ENCODE measurements at places on chromosomes 4 and X.

DNA sequence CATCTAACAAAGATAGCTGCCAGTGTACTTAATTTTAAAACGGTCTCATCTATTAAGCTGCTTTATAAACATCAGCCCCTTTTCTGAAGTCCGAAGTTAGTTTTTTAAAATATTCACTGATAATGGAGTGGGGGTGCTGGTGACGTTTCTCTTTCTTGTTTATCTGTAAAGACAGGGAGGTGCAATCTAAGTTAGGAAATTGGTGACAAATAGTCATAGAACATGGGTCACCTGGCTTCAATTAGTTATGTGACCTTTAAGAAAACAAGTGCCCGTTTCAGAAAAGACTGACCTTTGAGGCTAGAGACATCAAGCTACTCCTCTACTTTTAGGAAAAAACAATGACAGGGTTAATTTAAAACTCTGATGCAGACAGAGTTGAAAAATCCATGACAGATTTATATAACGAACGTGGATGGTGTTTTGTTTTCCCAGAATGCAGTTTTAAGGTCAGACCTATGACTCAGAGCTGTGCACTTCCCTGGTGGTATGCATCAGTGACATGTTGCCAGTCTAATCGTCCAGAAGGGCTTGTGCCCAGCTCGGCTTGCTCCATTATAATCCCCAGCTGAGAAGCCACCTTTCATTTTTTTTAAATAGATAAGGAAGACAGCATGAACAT, 38.2 kb downstream of the FHL1 start:
- DNase-seq = no peak

DNA sequence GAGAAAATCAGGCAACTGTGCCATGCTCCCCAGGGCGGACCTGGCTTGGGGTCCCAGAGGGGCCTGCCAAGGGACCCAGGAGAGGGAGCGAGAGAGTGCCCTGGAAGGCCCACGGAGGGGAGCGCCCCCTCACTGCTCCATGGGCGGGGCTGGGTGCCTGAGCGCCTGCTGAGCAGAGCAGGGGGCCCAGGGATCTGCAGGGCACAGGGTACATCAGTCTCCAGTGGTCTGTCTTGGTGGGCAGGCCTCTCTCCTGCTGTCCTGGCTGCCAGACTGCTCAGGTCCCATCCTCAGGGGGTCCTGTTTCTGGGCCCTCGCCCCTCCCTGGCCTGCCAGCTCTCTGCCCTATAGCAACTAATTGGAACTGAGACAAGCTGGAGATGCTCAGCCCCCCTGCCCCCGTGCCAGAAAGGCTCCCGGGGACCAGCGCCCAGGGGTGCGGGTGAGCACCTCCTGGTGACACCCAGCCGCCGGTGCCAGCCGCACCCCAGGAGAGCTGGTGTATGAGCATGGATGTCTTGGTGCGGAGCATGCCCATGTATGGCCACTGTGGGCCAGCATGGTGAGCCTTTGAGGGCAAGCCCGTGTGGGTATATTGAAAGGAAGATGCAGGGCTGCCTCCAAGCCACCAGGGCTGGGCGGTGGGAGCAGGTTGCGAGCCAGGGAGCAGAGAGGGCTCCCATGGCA, 1.3 kb downstream of the BGN start:
- no peak for DNase-seq

DNA sequence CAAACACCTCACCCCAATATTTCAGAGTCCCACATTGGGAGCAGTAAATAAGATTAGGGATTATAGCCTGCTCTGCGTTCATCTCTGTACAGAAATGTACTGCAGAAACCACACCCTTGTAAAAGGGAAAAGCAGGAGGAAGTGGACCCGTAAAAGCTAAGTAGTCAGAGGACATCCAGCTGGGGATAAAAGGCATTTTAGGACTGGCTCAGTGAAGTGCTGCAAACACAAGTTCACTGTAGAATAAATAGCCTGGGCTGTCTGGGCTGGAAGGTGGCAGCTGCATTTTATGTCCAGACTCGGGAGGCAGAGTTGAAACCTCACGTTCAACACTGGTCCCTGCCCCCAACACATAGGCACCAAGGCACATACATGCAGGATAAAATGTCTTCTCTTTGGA, 178.7 kb upstream of the FAT1 start:
- DNase-seq = no peak

DNA sequence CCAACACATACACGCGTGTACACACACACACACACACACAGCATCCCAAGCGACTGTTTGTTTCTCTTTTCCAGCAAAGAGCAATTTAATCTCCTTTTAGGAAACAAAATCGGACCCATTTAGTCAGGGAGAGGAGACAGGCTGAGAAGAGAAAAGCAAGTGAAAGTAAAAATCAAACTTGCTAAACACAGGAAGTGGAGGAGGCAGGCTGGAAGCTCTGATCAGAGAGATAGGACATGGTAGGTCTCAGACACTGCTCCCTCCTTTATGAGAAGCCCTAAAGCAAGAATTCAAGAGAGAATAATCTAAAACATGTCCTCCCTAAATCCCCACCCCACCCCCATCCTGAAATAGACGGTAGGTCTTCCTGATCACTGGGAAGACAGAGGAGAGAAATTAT, 62.3 kb downstream of the GPC3 start:
- no peak for DNase-seq

DNA sequence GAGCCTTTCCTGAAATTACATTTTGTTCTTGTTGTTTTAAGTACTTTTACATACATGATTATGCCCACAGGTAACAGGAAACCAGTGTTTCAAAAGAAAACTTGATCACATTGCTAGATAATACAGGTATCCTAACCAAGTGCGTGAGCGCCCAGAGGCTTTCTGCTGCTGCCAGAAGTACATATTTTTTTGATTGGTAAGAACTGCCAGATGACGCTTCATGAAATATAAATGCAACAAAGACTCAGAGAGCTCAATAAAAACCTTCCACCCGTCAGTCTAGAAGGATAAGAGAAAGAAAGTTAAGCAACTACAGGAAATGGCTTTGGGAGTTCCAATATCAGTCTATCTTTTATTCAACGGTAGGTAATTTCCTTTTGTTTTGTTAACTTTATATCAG, at the start of gene EPGN:
TSS of gene EPGN (plus strand) at position 256 of the 400 bp plus-strand sequence. CDS start at position 320, 64 bp downstream.
- DNase-seq = no peak

DNA sequence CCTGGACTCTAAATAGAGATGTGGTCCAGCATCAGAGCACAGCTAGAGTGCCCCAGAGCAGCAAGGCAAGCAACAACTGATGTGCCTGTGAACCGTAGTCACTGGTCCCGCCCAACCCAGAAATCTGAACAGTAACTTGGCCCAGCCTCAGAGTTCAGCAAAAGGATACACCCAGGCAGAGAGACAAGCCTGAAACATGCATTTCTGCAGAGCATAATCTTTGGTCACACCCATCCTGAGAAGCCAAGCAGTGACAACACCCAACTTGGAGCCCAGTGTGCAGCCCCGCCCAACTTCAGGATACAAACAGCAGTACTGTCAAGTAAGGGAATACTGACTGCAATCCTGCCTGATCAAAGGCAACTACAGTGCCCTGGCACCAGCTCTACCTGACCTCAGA, 78.9 kb downstream of the CCDC160 start:
- DNase-seq = no peak

DNA sequence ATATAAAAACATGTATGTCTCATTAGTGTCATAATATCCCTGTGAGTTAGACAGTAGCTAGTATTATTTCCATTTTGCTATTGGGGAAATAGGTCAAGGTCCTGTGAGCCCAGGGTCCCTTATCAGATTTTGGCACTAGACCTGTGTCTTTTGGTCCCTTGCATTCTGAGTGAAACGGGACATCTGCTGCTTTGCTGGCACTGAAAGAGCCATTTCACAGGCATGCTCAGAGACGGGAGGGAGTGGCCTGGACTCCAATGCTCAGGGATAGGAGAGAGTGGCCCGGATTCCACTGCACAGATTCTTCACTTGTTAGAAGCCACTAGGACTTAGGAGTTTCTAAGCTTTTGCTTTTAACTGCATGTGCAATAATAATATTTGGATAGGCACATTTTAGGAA, 177.2 kb downstream of the TSPAN5 start:
- no peak for DNase-seq

GRCh38 chr4:142044271-142044670, 407.9 kb downstream of the IL15 start:
- no peak for DNase-seq

- no peak for DNase-seq
Observed at GRCh38 chr4:163300445-163300844, 32.0 kb downstream of the NPY1R start.

Measured in stimulated activated CD4-positive, alpha-beta T cell treated with anti-CD3 and anti-CD28 coated beads, Interleukin-1b, Interleukin-23, amount 100 ng/mL, for 1 hour (primary cell).